HTR-8/SVneo (cell line): ENCODE measurements at places on chromosomes 5 and 9.

GRCh38 chr9:87359958-87360601, 137.6 kb upstream of the DAPK1 start:
- no peak for DNase-seq

DNA sequence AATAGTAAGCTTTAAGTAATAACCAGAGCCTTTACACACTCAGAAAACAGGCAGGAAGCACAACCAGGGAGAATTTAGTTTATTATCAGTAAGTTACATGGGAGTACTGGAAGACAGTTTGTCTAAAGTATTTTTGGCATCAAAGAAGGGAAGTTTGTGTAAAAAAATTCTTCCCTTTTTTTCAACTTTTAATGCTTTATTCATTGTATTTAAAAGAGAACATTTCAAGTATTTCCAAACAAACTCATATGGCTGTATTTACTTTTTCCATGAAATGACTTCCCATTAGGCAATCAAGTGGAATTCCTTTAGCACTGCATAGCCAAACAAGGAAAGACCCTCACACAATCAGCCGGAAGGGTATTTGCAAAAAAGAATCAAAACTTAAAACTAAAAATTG, 26.7 kb downstream of the RNF145 start:
- no peak for DNase-seq

DNA sequence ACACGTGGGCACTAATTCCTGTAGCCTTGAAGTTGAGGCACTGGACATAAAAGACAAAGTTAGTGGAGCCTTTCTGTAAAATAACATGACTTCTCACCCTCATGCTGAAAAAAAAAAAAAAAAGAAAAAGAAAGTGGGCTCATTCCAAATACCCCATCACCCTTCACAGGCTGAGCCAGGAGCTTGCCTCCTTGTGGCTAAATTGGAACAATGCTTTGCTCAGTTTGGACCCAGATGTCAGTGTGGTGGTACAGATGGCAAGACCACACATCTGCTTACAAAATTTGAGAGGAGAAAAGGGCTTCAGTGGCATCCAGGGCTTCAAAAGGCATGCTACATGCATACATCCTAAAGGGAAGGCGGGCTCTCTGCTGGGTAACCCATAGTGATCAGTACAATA, 342.8 kb downstream of the EBF1 start:
- DNase-seq, result no peak

- DNase-seq, result no peak
These were observed 15.6 kb upstream of the GNA14 start for GRCh38 chr9:77663754-77664153.

GRCh38 chr5:17249029-17249634, 31.7 kb downstream of the BASP1 start:
- peak; percentile 99 for DNase-seq

GRCh38 chr5:142222866-142223558, 101.8 kb downstream of the SPRY4 start:
- DNase-seq, result no peak

DNA sequence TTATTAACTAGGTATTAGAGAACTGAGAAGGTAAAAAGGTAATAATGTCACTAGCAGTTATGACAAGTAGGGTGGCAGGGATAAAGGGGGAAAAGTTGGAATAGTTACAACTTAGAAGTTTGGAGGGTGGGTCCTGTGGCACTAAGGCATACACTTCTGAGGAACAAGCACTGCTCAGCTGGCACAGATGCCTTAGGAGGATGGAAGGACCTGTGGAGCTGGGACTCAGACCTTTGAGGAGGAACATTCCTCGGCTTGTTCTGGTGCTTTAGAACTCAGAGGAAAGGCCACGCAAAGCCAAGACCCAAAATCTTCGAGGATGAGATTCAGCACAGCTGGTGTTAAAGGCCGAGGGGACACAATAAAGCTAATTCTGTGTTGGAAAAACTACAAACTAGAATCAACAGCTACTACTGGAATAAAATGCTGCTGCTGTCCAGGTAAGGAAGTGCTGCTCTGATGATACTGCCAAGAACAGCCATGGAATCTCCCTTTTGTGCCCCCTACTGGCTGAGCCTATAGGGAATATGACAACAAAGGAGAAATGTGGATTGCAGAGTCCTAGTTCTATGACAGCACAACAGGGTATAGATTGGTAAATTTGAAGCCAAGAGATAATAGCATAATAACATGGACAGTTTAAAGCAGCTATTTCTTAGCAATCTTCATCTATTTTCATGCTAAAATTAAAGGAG, 126.7 kb downstream of the SLC25A46 start:
- DNase-seq, result no peak

DNA sequence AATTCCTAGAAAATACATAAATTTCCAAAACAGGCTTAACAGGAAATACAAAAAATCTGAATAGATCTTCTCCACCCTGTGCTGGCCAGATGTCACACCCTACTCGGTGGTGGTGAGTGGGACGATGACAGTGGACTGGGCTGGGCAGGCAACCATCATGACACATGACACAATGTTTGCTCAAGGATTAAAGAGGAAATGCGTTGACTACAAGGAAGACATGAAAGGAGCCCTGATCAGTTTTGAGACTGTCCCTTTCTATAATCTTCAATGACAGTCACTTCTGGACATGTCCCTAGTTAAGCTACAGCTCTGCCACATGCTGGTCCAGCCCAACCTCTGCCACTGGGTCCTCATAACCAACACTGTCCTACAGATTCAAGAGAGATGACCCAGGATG, 99.8 kb downstream of the ZDHHC21 start:
- DNase-seq, result no peak

- DNase-seq, result no peak
These were observed 937 bp upstream of the MACROH2A1 start for GRCh38 chr5:135399794-135400542.

GRCh38 chr5:178421699-178422399, 168.3 kb downstream of the COL23A1 start:
- no peak for DNase-seq

GRCh38 chr5:149466457-149466972, 84.7 kb downstream of the CSNK1A1 start:
- peak; percentile 89 for DNase-seq

DNA sequence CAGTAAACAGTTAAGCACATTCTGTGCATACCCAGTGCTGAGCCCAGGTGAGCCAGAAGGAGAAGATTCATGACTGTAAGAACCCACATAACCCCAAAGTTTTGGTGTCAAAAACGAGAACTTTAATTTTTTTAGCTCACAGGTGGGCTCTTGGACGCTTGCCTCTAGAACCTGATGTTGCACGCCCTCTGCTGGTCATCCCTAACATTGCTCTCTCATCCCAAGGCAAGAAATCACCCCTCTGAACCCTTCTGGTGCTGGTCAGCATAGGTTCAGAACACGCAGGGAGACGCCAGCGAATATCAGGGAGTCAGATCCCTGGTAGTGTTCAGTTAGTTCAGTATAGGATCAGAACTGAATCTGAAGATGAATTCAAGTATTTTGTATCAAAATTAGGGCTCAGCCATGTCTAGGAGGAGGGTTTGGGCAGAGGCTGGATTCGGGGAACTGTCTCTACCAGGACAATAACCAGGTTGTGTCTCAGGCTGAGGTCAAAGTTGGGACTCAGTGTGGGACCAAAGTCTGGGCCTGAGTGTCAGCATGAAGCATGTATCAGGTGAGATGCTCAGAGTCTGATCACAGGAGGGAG, 4.1 kb upstream of the DNAJB5 start:
- DNase-seq, result peak; percentile 24

GRCh38 chr5:61683926-61684325, 351.9 kb downstream of the ZSWIM6 start:
- no peak for DNase-seq

DNA sequence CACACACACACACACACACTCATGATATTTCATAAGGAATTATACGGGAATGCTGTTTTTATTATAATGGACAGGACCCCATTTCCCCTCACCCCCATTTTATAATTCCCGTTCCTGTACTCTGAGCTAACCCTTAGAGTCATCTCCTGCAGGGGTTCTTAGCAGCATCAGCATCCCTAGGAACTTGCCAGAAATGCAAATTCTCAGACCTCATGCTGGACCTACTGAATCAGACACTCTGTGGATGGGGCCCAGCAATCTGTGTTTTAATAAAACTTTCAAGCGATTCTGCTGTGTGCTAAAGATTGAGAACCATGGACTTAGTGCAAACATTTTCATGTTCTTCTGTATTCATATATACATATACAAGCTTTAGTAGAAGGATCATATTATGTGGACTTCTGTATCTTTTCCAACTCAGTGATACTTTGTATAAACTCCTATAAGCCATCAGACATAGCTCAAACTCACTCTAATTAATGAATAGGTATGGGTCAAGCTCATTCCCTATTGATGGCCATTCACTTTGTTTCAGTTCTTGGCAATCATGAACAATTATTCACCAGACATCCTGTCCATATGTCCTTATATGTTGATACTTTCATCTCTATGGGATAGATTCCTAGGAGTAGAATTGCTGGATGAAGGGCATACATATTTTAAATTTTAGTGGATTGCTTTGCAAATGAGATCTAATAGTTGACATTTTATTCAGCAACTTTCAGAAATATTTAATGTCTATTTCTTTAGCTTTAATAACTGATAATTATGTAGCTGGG, 65.5 kb downstream of the ARHGEF28 start:
- no peak for DNase-seq

DNA sequence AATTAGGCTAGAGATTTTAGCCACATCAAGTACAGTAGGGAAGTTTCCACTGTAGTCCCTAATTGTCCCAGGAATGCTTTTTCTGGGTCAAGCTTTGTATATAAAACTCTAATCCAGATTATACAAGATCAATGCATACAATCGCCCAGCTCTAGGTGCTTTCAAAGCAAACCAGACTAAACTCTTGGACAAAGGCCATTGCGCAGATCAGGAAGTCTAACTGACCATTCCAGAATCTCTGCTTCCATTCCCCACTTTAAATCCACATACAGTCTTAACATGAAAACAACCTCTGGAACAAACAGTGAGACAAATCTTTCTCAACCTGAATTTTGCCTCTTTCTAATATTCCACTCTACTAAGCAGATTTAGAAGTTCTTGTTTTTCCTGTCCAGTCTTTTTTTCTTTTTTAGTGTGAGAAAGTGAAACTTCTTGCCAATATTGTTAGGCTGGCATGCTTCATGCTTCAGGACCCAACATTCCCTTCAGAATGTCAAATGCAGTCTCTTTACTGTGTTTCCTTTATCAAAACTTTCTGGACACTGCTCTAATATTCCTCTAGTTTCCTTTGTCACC, 76.1 kb downstream of the ITGA1 start:
- no peak for DNase-seq

DNA sequence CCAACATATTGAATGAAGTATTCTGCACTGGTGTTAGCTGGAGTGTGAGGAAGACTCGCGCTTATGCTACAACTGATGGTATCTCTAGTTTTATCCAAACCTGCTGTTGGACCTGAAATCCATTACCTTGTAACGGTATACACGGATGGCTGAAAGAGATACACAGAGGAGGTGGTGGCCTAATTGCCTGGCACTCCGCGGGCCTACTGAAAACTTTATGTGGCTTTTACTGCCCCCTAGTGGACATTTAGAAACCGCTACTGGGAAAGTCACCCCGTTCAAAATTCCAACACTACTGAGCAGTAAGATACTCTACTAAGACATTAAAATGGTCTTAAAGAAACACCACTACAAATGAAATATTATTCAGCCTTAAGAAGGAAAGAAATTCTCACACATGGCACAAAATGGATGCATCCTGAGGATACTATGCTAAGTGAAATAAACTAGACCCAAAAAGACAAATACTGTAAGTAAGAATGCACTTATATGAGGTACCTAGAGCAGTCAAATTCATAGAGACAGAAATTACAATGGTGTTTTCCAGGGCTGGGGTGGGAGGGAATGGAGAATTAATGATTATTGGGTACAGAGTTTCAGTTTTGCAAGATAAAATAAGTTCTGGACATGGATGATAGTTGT, 100.4 kb downstream of the TTLL11 start:
- DNase-seq, result peak; percentile 52

GRCh38 chr9:101480386-101480785, 44.8 kb upstream of the ALDOB start:
- DNase-seq, result no peak

DNA sequence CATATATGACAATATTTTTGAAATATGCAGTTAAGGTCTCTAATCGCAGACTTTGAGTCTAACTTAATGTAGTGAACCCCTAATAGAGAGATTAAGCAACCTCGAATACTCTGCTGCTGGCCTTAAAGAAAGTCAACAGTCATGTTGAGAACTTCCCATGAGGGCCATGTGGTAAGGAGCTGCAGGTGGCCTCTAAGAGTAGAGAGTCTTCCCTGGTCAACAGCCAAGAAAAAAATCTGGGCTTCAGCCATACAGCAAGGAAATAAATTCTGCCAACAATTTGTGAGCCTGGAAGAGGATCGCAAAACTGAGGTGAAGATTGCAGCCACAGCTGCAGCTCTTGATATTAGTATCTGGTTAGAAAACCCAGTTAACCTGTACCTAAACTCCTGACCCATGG, 935.2 kb upstream of the TYRP1 start:
- no peak for DNase-seq

- no peak for DNase-seq
These were observed 130.1 kb upstream of the ADRA1B start for GRCh38 chr5:159786201-159786600.

DNA sequence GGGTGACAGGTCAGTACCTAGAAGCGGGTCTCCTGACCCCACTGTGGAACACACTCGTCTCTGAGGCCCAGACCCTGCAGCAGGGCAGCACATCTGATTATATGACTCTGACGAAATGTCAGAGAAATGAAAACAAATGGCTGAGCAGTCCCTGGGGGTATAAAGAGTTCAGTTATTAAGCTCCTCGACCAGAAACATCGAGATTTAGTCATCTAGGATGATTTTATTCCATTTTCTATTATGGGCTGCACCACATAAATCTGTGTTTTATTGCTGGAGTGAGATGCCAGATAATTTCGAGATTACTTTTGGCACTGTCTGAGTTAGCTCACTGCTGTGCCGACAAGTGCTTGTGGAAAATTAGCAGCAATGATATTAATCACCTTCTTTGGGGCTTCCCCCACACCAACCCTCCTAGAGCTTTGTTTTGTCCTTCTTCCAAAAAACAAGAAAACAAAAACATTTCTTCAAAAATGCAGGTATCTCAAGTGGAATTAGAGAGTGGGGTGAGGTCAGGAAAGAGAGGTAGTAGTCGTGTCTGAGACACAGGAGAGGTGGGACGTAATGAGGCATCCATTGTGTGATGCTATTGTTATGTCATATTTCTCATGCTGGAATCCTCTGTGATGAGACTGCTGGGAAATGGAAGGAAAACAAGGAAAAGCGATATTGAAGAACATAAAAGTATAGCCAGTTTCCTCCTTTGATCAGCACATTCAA, 495.5 kb downstream of the DMAC1 start:
- DNase-seq, result no peak

DNA sequence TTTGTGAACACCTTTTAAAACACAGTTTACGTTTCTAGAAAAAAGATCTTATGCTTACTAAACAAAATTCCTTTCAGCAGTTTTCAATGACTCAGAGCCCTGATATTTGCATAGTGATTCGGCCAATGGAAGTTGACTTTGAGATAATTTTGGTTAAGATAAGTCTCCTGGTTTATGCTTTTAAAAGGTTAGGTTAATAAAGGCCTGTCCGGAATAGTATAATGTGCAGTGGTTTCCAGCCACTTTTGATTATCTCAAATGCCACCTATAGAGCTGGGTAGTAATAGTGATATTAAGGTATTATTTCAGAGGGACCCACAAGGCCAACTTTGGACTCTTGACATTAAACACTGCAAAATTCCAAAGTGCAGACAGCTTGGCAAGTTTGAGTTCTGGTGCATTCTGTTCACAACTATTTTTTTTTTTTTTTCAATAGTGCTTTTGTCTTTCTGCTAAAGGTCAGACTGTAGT, 86.1 kb downstream of the F2RL2 start:
- no peak for DNase-seq

GRCh38 chr9:74951107-74951720, 1.5 kb downstream of the C9orf40 start:
- no peak for DNase-seq

GRCh38 chr5:66247176-66247960, 103.3 kb downstream of the SREK1 start:
- DNase-seq, result peak; percentile 52
